ENCODE measurements at places on chromosomes 2 and 18.

DNA sequence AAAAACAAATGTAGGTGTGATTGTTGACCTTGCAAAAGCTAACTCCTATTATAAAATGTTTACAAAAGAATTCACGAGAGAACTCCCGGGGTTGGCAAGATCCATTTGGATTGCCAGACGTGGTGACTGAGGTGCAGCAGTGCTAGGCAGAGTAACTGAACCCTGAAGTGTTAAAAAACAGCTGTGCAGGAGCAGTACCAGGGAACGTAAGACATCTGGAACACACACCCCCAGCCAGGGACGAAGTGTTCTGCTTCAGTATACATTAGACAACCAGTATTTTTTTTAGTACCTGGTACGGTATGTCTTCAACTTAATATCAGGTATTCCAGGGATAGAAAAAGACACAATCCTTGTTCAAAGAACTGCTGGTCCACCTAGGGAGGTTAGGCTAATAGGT is 272.1 kb upstream of the EPAS1 start:
- DNase-seq = no peak

DNA sequence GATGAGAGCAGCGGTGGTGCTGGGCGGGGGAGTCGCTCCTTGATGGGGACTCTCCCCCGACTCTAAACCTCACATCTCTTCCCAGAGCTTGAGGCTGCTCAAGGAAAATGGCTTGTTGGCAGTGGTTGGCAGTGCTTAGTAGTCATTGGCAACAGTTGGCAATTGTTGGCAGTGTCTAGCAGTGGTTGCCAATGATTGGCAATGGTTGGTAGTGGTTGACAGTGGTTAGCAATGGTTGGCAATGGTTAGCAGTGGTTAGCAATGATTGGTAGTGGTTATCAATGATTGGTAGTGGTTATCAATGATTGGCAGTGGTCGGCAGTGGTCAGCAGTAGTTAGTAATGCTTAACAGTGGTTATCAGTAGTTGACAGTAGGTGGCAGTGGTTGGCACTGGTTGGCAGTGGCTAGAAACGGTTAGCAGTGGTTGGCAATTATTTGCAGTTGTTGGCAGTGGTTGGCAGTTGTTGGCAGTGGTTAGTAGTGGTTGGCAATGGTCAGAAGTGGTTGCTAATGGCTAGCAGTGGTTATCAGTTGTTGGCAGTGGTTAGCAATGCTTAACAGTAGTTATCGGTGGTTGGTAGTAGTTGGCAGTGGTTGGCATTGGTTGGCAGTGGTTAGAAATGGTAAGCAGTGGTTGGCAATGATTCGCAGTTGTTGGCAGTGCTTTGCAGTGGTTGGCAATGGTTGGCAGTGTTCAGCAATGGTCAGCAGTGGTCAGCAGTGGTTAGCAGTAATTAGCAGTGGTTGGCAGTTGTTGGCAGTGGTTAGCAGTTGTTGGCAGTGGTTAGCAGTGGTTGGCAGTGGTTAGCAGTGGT is 85.4 kb upstream of the OTOS start:
- no peak for DNase-seq

DNA sequence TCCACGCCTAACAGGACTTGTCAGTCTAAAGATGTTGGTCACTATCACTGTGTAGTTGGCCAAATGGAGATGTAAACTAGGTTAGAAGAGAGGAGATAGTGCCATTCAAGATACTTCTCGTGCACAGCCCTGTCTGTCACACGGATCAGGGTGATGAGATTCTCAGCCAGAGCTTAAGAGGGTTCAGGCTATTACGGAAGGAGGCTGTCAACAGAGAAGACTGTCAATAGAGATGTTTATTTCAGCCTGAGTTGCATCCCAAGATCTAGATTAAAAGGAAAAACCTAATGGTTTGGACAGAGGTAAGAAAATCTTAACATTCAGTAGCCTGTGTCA is 83.4 kb downstream of the AAK1 start:
- DNase-seq = no peak

- no peak for DNase-seq
These were observed 5.5 kb downstream of the UBE2E3 start for GRCh38 chr2:180985771-180986395.

DNA sequence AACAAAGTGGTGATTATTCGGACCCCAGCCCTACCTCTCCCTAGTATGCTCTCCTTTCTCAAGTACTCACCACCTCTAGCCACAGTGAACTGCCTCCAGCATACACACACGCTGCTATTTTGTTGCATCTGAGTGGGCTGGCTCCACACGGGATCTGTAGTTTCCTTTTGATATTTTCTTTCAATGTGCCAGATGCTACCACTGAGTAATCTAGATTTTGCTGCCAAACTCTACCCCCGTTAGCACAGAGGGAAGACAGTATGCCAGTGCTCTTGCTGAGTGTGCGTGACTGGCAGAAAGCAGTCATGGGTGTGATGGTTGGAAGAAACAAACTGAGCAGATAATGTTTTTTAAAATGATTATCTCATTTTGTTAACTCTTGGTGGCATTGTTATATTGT is 11.6 kb downstream of the CFLAR start:
- no peak for DNase-seq

GRCh38 chr2:196213252-196213980 is 42.0 kb upstream of the STK17B start:
- DNase-seq = no peak

DNA sequence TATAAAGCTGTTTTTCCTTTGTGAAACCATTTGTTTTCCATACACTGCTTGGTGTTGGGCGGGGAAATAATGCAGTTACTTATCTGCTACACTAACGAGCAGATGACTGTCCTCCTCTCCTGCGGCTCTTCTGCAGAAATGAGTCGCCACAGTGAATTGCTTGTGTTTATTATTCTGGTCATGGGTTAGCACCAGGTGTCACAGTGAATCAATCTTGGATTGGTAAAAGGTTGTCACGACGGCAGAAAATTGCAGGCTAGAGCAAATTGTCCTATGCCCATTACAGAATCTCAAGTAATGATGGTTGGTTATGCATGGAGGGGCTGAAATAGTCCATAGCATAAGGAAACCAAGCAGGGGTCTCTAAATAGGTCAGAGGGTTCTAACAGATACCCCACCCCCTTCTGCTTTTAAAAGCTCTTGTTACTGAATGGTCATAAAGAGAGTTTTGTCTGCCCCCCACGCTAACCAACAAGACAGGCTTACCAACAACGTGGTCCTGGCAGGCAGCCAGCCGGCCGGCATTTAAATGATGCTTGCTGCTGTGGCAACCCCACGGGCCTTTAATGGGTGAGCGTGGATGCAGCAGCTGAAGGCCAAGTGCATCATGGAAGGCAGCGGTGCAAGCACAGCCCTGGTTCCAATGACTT is 29.5 kb downstream of the RAB31 start:
- no peak for DNase-seq

DNA sequence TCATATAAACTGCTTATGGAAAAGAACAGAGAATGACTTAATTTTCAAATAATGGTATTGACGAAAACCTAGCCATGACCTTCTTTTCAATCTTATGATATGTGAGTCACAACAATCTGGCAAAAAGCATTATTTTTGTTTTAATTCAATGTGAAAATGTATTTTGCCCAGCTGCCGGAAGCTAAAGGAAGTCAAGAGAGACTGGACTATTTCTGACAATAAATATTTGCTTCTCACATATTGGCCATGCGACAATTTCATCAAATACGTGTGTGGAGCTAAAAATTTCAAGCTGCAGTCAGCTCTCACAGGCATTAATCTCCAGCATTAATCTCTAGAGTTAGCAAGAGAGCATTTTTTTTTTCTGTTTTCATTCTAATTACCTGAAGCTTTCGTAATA is 881.0 kb downstream of the CPS1 start:
- no peak for DNase-seq

Measured in HuH-7 (cell line).